Hepatic stellate cell (primary cell): ENCODE measurements at places on chromosomes 1 and 21.
A peak's percentile ranks its signal among the peaks of the same experiment; 100 is the strongest.

DNA sequence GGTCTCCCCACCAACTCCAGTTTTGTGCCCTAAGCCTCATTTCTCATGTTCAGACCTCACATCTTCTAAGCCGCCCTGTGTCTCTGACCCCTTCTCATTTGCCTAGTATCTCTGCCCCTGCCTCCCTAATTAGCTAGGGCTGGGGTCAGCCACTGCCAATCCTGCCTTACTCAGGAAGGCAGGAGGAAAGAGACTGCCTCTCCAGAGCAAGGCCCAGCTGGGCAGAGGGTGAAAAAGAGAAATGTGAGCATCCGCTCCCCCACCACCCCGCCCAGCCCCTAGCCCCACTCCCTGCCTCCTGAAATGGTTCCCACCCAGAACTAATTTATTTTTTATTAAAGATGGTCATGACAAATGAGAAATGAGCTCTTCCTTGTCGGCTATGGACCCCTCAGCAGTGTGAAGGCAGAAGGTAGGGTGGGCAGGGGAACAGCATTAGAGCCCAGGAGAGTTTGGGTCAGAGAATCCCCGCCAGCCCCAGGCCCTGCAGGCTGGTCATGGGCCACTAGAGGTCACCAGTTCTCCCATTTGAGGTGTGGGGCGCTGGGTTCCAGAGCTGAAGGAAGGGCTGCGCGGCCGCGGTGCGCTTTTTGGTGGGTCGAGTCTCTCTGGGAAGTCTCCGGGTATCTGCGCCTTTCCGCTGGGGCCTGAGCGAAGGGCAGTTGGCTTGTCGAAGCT, 11.5 kb downstream of the ADAMTSL4 start:
- peak; percentile 85 for DNase-seq

GRCh38 chr1:30743584-30744059, 14.0 kb downstream of the LAPTM5 start:
- no peak for DNase-seq

DNA sequence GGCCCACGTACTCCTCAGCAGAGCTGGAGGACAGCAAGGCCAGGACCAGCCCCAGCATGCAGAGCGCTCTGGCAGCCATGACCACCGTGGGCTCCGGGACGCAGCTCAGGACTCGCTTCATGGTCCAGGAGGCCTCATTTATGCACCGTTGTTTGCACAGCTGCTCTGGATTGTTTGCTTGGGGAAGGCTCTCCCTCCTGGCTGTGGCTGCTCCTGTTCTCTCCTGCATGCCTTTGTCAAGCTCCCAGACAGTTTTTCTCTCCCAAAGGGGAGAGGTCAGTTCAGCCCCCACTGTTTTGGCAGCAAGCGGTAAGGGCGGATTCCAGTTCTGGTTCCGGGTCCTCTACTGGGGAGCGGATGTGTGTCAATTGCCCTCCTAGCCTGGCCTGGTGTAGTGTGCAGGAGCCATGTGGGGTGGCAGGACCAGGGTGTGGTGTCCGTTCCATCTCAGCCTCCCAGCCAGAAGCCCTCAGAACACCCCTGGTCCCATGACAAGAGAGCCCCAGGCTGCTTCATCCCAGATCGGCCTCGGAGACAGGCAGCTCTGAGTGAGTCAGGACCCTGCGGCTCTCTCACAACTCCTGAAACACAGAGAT, at the start of gene TFF3:
Gene TFF3 (minus strand): TSS at position 114 of the 596 bp plus-strand sequence. CDS start 35 bp downstream, at position 79.
- no peak for DNase-seq

DNA sequence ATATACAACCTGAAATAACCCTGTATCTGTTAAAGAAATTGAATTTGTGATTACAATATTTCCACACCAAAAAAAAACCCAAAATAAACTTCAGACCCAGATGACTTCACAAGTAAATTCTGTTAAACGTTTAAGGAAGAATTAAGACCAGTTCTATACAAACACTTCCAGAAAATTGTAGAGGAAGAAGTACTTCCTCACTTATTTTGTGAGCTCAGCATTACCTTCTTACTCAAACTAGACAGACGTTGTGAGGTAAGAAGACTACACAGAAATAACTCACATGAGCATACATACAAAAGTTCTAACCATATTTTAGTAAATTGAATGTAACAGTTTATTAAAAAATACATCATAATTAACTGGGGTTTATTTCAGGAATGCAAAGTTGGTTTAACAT, 18.8 kb downstream of the RALGPS2 start:
- no peak for DNase-seq
